ENCODE measurements at places on chromosomes 1 and 21.

- no peak for DNase-seq
Observed at GRCh38 chr1:171940368-171940767, 99.1 kb downstream of the DNM3 start.

DNA sequence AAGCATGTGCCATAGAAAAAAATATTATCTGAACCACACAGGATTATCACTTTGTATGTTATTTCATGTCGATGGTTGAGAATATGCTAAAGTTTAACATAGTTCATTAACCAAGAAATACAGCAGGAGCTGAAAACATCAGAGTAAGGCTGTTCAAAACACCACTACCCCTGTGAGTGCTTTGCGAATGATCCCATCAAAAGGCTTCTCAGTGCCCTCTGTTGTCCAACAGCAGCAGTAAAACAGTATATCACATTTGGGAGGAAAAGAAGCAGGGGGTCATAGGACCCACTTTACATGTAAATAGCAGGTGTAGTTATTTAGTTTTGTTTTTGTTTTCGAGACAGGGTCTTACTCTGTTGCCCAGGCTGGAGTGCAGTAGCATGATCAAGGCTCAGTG is 289.4 kb upstream of the FMN2 start:
- DNase-seq: no peak

DNA sequence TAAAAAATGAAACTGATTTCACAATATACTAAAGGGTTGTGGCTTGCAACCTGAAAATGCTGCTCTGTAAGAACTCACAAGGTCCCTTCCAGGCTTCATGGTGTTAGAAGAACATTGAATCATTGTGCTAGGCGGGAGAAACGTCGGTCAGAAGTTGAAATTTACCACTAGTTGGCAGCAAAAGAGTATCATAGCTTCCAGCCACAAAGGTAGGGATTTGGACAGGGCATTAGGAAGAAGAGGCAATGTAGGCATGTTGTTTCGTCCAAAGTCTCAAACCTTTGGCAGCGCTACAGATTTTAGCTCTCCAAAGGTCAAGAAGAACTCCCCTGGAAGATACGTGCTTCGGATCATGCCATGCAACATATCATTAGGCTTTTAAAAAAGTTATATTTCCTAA is 62.5 kb upstream of the ZP4 start:
- DNase-seq: peak; percentile 17

DNA sequence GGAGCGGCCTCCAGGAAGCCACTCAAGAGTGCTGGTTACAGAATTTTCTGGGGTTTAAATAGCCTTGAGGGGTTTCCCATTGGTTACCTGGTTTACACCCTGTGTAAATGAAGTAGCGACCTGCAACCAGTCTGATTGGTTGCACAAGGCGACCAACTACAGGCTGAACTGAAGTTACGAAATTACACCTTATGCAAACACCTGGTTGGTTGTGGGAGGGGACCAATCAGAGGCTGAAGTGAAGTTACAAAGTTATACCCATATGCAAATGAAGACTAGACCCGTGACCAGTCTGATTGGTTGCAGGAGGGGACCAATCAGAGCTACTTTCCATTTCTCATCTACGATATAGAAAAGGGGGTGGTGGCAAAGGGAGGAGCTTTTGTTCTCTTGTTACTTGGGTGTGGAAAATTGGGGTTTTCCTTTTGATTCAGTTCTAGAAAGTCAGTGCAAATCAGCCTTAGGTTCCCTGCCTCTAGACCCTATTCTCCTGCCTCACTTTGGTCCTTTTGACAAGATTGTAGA is 22.2 kb upstream of the C1orf174 start:
- no peak for DNase-seq

GRCh38 chr1:167650269-167651160 is 20.5 kb downstream of the RCSD1 start:
- DNase-seq: no peak

DNA sequence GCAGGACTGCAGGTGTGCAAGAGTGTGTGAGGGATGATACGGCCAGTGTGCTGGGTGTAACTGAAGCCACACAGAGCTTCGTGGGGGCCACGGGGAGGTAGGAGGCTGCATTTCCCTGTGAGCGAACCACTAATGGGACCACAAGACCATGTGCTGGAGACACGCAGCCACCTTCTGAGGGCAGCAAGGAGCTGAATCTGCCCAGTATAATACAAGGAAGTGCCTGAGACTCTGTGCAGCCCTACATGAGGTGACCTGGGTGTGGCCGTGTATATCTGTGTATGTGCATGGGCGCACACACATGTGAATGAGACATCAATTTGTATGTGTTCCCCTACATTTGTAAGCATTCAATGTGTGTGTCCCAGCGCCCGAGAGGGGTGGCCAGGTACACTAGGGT is 50.8 kb downstream of the CHD5 start:
- DNase-seq: no peak

DNA sequence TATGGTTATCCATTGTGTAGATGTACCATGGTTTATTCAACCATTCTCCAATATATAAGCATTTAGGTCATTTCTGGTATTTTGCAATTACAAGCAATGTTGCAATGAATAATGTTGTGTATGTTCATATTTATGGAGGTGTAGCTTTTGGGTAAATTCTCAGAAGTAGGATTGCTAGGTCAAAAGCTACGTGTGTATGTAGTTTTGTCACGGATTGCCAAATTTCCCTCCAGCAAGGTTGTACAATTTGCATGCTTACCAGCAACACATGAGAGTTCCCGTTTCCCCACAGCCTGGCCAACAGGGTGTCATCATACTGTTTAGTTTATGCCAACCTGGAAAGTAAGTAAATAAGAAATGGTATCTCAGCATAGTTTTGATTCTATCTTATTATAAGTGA is 36.3 kb downstream of the IGSF5 start:
- no peak for DNase-seq

DNA sequence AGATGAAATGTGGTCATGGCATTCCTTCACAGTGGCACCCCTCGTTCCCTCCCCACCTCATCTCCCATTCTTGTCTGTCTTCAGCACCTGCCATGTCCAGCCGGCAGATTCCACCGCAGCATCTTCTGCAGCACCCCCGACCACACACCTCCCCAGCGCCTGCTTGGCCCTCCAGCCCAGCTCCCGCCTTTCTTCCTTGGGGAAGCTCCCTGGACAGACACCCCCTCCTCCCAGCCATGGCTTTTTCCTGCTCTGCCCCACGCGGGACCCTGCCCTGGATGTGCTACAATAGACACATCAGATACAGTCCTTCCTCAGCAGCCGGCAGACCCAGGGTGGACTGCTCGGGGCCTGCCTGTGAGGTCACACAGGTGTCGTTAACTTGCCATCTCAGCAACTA is 67.1 kb upstream of the FAM3B start:
- DNase-seq: no peak

DNA sequence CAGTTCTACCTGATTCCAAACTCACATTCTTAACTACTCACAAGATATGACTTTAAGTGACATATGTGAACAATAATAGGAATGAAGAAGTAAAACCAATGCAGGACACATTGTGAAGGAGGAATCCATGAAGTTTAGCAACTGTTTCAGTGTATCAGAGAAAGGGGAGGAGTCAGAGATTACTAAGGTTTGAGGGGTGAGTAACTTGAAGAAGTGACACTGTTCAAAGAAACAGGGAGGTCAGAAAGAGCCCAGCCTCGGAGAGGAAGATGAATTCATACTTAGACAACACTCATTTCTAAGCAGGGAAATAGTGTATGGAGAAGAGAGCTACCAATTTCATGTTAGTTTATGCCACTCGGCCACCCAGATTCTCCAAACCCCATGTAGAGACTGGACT is 28.2 kb upstream of the RPF1 start:
- DNase-seq: no peak

GRCh38 chr1:190147616-190148015 is 330.0 kb downstream of the BRINP3 start:
- DNase-seq: no peak

- DNase-seq: no peak
Observed at GRCh38 chr1:92444351-92444750, 42.4 kb downstream of the GFI1 start.

DNA sequence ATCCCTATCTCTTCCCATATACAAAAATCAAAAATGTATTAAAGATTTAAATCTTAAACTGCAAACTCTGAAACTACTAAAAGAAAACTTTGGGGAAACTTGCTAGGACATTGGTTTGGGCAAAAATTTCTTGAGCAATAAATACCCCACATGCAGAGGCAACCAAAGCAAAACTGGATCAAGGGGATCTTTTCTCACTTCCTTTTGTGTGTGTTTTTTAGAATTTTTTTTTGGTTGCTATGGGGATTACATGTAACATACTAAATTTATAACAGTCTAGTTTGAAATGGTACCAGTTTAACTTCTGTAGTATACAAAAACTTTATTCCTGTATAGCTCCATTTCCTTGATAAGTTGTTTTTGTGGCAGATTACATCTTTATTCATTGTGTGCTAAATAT is 16.8 kb downstream of the MAST2 start:
- no peak for DNase-seq

GRCh38 chr1:1355416-1355815 is 2.9 kb downstream of the MXRA8 start:
- no peak for DNase-seq

- DNase-seq: no peak
Observed at GRCh38 chr21:39430457-39430856, 15.1 kb downstream of the LCA5L start.

DNA sequence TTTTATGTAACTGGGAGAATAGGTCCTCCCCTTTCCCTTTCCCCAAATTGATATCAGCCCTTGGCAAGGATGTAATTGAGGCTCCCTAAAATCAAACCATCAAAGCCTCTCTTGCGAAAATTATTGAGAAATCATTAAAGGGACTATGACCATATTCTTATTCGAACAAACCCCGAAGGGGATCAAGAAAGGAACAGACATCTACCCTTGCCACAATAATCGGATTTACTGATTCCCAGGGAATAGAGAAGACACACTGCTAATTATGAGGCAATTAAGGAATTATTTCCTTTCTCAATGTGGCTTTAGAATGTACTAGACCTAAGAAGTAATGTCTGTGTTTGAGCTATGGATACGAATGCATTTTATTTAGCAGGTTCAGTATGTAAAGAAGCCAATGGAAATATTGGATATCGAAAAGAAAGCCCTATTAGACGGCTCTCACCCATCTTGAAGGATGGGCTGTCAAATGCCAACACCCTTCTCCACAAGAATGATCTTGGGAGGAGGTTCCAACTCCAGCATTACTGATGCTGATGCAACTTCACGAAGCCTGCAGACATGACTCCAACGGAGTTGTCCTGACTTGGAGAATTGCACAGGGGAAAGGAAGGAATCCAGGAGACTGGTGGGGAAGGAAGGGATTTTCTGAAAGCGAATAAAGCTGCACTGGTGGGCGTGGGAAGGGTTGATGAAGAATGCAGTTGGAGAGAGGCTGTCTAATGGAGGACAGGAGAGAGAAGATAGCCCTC is 11.6 kb upstream of the PTPRF start:
- no peak for DNase-seq

- no peak for DNase-seq
Observed at GRCh38 chr1:79737193-79737592, 730.7 kb upstream of the ADGRL4 start.

DNA sequence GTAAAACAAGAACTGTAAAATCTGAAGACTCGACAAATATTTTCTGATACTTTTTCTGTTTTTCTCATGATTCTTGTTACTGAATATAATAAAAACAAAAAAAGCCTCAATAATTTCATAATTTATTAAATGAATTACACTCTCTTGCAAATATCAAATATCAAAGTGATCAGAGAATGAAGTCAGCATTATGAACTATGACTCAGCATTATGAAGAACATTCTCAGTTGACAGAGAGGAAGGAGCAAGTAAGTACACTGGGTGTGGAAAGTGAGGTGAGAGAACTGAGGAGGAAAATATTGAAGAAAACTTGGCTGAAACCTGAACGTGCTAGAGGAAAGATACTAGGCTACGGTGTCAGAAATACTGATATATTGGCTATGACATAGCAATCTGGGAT is 529.5 kb downstream of the KCNT2 start:
- DNase-seq: no peak

- no peak for DNase-seq
Observed at GRCh38 chr1:63960326-63960725, 186.5 kb downstream of the ROR1 start.

DNA sequence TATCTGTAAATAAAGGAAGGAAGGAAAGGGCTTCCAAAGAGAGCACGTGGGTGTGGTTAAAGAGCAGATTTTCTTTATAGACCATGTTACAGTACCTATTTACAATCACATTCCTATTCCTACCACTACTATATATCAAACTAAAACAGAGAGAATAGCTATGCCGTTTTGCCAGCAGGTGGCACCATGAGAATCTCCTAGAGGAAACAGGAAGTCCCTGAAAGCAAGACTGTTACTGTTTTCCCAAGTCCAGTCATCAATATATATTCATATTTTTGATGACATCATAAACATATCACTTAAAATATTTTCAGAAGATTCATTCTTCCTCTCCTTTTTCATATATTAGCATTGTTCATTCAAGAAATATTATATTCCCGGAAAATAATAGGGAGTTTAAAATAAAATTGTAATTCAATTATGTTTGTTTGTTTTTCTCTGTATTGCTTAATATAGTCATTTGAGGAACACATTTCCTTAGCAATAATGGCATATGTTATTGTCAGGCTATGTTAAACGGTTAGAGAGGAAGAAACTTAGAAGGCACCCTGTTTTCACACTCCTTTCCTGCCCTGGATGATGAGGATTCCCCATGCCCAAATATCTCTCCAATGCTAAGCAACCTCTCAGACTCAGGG is 6.6 kb downstream of the CCDC190 start:
- peak; percentile 84 for DNase-seq

DNA sequence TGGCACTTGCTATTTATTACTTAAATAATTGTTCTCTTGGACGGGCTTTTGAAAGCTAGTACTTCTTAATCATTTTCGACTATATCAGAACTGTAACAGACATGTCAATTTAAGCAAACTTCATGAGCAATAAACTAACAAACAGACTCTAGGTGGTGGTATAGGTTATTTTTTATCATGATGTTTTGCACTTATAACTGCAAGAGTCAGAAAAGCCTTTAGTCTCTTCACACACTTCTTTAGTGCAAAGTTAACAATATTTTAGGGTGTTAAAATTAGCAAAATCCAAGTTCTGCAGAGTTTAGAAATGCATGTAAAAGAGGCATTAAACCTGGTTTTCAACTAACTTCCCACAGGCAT is 2.2 kb downstream of the NRIP1 start:
- DNase-seq: no peak

- DNase-seq: no peak
Observed at GRCh38 chr21:32087447-32087846, 191.4 kb downstream of the MIS18A start.

DNA sequence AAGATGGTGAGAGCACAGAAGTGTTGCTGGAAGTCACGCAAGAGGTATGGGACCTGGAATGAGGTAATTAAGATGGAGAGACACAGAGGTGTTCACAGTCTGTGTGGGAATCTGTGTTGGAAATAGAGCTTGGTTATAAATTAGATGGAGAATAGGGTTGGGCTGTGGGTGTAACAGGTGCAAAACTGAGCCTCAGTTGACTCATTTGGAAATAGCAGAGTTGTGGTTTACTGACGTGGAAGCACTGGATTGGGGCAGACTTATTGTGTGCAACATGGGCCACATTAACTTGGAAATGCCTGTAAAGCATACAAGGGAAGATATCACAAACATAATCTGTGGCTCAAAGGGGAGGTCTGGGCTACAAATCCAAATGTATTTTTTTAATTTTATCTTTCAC is 13.0 kb downstream of the CAMSAP2 start:
- no peak for DNase-seq

Data from NCI-H1092 treated with DMSO at 0.1 percent for 48 hours (cell line).